GM12878 (cell line): ENCODE measurements at places on chromosomes 13 and 19. TPM values are rescaled to one million over a fixed set of nuclear protein-coding genes. Genes with fewer than 3 reads are reported as not detected.

DNA sequence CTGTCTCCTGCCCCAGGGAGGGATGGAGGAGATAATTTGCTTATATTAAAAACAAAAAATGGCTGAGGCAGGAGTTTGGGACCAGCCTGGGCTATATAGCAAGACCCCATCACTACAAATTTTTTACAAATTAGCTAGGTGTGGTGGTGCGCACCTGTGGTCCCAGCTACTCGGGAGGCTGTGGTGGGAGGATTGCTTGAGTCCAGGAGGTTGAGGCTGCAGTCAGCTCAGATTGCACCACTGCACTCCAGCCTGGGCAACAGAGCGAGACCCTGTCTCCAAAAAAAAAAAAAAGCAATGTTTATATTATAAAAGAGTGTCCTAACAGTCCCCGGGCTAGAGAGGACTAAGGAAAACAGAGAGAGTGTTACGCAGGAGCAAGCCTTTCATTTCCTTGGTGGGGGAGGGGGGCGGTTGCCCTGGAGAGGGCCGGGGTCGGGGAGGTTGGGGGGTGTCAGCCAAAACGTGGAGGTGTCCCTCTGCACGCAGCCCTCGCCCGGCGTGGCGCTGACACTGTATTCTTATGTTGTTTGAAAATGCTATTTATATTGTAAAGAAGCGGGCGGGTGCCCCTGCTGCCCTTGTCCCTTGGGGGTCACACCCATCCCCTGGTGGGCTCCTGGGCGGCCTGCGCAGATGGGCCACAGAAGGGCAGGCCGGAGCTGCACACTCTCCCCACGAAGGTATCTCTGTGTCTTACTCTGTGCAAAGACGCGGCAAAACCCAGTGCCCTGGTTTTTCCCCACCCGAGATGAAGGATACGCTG is 184.0 kb downstream of the KDM4B start:
- no peak overlapping the region for H3K4me3 ChIP-seq
- H3K27ac ChIP-seq = no peak overlapping the region
- H3K36me3 ChIP-seq = peaks cover 2% of the 10 kb centered on the region
- DNase-seq = no peak

PSG4 gene
- total RNA-seq = not detected in 2 replicates

PLVAP gene
- total RNA-seq = 0.08 and 0.54 TPM in 2 replicates

- peaks cover 6% of the 10 kb centered on the region for H3K4me1 ChIP-seq
- H3K27me3 ChIP-seq = no peaks in the 10 kb centered on the region
- no peak overlapping the region for H3K4me3 ChIP-seq
- no peaks in the 10 kb centered on the region for H3K36me3 ChIP-seq
- DNase-seq = no peak
- H3K27ac ChIP-seq = no peak overlapping the region
Measured at GRCh38 chr19:3276341-3276799, 51.9 kb downstream of the CELF5 start.

GRCh38 chr13:94556621-94557020 is 39.3 kb downstream of the TGDS start:
- no peak overlapping the region for H3K27ac ChIP-seq
- H3K36me3 ChIP-seq = no peaks in the 10 kb centered on the region
- H3K4me3 ChIP-seq = no peak overlapping the region
- H3K4me1 ChIP-seq = no peaks in the 10 kb centered on the region
- no peak for DNase-seq

IFNL1 gene
- total RNA-seq = not detected in 2 replicates

GRCh38 chr13:112779856-112780604 is 90.2 kb downstream of the ATP11A start:
- no peak overlapping the region for H3K27ac ChIP-seq
- DNase-seq = no peak
- no peaks in the 10 kb centered on the region for H3K27me3 ChIP-seq
- peaks cover 6% of the 10 kb centered on the region for H3K4me1 ChIP-seq
- no peak overlapping the region for H3K4me3 ChIP-seq

DNA sequence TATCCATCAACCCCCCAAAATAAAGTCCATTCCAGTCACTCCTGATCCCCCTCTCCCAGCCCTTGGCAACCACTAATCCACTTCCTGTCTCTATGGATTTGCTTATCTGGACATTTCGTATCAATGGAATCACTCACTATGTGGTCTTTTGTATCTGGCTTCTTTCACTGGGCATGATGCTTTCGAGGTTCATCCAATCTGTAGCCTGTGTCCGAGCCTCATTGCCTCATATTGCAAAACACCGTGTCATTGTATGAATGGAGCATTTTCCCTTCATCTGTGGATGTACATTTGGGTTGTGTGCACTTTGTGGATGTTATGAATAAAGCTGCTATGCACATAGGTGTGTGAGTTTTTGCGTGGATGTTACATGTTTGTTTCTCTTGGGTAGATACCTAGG is 1.4 kb upstream of the FZR1 start:
- H3K36me3 ChIP-seq = no peaks in the 10 kb centered on the region; the same call in none of the 2 replicates
- H3K27ac ChIP-seq = no peak overlapping the region
- H3K4me3 ChIP-seq = no peak overlapping the region
- H3K4me1 ChIP-seq = peaks cover 7% of the 10 kb centered on the region
